Panc1 (cell line): ENCODE measurements at places on chromosomes 16 and 17. TPM values are rescaled to one million over a fixed set of nuclear protein-coding genes. Genes with fewer than 3 reads are reported as not detected.

The EVI2A gene
- total RNA-seq: not detected

DNA sequence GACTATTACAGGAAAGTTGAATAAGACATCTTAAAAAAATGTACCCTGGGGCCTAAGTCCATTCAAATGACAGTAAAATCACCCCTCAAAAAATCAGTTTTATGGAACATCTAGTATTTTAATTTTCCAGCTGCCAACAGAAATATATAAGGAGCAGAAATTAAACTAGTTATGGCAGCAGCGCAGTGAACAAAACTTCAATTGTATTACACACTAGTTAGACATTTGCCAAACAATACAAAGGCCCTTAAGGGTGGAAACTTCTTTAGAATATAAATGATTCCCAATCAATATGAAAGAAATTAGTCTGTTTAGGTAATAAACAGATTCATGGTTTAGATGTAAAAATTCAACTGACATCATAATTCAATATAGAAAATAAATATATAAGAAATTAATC lies 18.1 kb upstream of the RFFL start:
- no peak for DNase-seq

DNA sequence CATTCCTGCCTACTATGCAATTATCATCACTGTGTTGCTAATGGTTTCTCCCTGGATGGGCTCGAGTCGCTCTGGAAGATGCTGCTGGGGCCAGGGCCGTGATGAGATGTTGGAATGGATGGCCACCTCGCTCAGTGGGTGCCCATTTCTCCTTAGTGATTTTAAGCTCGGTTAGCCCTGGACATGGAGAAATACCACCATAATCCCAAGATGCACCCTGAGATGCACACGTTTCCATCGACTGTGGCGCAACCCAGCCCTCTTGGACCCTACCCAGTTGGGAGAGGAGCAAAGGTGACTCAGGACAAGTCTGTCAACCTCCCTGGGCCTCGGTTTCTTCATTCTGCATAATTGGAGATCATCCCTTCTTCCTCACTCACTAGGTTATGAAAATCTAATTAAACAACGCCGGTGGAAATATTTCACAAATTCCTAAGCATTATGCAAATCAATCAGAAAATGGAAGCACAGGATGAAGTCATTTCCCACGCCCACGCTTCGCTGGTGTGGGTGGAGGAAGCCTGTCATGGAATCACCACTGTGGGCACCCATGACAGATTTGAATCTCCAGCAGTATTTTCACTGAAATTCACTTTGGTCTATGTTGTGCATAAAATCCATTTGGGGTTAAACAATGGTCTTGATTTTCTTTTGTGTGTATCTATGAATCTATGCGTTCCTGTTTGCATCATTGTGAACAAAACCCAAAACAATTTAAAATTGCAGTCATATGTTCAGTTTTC lies 195.2 kb downstream of the AXIN2 start:
- DNase-seq: no peak

GRCh38 chr17:50279181-50279526 lies 4.9 kb downstream of the TMEM92 start:
- DNase-seq: no peak
